ENCODE measurements at places on chromosomes 5 and 9.

- DNase-seq, result no peak
Observed at GRCh38 chr9:129126749-129127618, 15.8 kb downstream of the PTPA start.

DNA sequence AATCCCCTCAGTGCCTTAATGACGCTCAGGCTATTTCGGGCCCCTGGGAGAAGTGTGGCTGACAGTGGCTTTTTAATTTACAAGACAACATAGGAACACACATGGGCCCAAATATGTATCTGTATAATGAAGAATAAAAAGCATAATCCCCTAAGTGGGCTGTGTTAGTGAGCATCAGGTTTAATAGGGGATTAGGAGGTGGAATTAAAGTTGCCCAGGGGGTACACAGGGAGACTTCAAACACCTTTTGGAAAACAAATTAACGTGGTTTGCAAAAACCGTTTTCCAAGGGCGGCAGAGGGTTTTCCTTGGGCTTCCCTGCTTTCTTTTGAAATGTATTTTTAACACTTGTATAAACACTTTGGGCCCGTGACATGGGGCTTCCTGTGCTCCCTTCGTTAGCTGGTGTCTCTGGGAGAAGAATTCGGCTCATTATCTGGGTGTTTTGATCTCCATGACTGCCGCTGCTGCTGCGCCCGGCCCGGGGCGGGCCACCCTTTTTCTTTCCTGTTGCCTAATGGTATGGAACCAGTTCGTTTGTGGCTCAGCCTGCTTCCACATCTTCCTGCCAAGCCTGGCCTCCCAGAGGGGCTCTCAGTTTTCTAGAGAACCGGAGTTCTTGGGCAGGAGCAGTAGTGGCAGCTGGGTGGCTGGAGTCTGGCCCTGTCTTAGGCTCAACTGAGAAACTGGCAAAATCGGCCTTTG is 173.0 kb downstream of the MACROH2A1 start:
- no peak for DNase-seq

DNA sequence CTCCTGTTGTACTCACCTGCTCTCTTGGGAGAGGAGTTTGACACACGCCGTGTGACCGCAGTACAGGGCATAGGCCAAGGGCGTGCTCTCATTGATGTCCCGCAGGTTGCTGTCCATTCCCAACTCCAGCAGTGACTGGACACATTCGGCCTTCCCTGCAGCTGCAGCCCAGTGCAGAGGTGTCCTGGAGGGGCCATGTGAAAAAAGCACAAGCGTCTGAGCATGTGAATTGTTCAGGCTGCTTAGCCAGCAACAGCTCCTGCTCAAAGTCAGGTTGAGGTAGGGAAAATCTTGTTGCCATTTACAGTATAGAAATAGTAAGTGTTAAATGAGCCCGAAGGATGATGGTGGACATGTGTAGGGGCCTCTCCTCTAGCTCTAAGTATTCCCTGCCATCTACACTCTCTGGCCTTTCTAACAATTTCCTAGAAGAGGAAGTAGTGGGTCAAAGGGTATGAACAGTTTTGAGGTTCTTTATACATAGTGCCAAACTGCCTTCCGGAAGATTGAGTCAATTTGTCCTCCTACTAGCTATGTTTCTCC is 116.5 kb downstream of the ANKRD55 start:
- no peak for DNase-seq

DNA sequence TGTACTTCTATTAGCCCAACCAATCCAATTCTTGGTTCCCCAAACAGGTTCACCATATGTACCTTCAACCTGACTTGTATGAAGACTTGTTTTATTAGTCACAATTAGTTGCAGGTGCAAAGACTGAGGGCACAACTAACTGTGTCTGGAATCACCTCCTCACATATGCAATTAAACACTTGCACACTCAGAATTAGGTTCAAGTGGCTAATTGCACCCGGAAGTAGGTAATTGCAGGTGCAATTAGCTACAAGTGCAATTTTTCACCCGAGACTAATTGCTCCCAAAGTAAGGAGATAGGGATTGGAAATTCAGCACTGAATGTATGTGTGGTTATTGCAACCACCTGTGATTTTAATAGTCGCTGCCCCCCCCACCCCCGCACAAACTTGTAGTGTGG is 338.9 kb downstream of the ZSWIM6 start:
- no peak for DNase-seq
